ENCODE measurements at places on chromosomes 11 and 22.

DNA sequence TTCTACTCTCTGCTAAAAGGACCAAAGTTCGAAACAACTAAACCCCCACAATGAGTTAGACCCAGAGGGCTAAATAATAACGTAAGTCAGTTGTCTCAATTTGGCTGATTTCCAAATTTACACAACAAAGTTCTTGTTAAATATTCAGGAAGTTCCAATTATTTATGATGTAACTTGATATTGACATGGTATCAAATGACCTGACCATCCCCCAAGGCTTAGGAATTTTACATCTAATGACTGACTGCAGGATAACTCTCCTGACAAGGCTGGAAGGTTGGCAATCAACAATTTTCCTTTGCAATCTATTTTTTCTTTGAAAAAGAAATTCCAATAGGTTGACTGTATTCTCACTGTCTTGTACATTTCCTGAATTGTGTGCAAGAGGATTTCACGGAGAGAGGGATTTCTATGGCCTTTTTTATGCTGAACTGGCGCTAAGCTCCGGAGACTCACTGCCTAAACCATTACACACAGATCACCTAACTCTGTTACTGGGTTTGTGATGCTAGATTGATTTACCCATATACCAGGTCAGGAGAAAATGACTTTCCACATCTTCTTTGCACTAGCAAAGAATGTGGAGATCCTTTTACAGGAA, 9.6 kb upstream of the CDON start:
- DNase-seq = no peak

GRCh38 chr22:32991353-32992101, 66.7 kb downstream of the SYN3 start:
- no peak for DNase-seq

- no peak for DNase-seq
These were observed 10.2 kb upstream of the IFITM3 start for GRCh38 chr11:330694-331357.

- no peak for DNase-seq
These were observed 62.0 kb downstream of the C11orf91 start for GRCh38 chr11:33638608-33639007.

GRCh38 chr11:12417691-12418611, 40.6 kb downstream of the PARVA start:
- DNase-seq = no peak

DNA sequence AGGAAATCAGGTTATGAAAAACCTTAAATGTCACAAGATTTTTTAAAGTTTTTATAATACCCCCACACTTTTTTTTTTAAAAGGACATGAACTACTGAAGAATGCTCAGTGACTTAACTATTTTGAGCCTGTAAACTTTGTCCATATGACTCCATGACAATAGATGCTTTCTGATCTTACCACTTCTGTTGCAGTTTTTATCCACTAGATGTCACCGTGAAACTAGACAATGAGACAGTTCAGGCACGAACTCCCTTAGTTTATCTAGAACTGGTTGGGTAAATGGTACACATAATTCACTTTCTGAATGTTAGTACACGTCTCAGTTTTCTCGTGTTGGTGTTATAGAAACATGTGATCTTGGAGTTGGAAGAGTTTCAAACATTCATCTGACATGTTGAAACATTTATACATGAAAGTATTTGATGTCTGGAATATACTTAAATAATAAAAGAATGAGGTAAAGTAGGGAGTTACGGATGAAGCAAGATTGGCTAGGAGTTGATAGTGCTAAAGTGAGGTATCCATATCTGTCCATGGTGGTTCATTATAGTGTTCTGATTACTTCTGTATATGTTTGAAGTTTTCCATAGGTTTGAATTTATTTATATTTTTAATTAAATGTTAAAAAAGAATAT, 8.1 kb downstream of the CCDC15 start:
- DNase-seq = peak; percentile 37

GRCh38 chr11:9137293-9138132, 46.1 kb upstream of the SCUBE2 start:
- peak; percentile 29 for DNase-seq

- no peak for DNase-seq
These were observed 4.6 kb upstream of the PGGHG start for GRCh38 chr11:284105-285020.

GRCh38 chr11:35324981-35325380, 94.4 kb downstream of the SLC1A2 start:
- DNase-seq = no peak

- DNase-seq = no peak
These were observed 13.0 kb downstream of the PAX6 start for GRCh38 chr11:31798057-31798553.

GRCh38 chr11:6650980-6651379, 4.6 kb downstream of the DCHS1 start:
- DNase-seq = no peak

DNA sequence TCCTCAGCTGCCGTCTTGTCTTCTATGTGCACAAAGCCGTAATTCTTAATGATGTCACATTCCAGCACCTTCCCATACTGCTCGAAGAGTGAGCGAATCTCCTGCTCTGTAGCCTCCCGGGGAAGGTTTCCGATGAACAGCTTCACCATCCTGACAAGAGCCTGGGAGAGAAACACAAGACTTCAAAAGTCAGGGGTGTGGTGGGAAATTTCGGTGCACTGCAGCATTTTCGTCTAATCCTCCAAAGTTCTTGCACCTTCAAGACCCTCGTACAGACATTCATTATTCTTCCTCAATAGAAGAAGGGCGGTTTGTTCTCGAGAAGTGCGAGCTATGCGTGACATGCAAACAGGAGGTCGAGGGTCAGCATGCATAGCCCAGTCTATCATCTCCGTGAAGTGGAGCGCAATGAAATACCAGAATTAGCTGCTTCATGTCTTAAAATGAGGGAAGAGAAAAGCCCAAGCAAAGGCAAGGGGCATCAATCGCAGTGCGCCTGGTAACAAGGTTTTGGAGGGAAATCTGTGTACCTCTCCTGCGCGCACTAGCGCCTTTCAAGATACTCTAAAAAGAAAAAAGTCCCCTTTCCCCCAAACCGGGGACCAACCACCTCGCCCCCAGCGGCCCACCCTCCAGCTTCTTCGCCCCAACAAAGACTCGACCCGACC, 622 bp downstream of the RBM4B start:
- no peak for DNase-seq

- no peak for DNase-seq
These were observed 50.5 kb upstream of the ZBED5 start for GRCh38 chr11:10908215-10908951.

GRCh38 chr11:58742140-58742539, 10.4 kb upstream of the GLYAT start:
- DNase-seq = no peak

DNA sequence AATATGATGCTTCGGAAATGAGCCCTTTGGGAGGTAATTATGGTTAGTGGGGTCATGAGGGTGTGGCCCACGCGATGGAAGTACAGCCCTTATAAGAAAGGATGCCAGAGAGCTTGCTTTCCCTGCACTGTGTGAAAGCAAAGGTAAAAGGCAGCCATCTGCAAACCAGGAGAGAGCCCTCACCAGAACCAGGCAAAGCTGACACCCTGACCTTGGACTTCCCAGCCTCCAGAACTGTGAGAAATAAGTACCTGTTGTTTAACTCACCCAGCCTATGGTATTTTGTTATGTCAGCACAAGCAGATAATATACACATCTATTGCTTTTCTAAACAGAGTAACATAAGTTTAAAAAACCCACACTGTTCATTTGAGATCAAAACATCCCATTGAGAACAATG, 50.7 kb downstream of the SYN3 start:
- DNase-seq = no peak

- peak; percentile 60 for DNase-seq
These were observed 19.4 kb downstream of the TMPRSS13 start for GRCh38 chr11:117909611-117910382.

- DNase-seq = no peak
These were observed 47.3 kb downstream of the RDX start for GRCh38 chr11:110249066-110249465.

GRCh38 chr11:104679258-104679657, 219.0 kb downstream of the CASP12 start:
- DNase-seq = no peak

GRCh38 chr11:68950270-68950669, 30.5 kb downstream of the MRGPRD start:
- DNase-seq = no peak

- no peak for DNase-seq
These were observed 6.3 kb downstream of the TTLL12 start for GRCh38 chr22:43180670-43181069.

GRCh38 chr11:78384231-78384630, 33.4 kb downstream of the GAB2 start:
- peak; percentile 48 for DNase-seq

DNA sequence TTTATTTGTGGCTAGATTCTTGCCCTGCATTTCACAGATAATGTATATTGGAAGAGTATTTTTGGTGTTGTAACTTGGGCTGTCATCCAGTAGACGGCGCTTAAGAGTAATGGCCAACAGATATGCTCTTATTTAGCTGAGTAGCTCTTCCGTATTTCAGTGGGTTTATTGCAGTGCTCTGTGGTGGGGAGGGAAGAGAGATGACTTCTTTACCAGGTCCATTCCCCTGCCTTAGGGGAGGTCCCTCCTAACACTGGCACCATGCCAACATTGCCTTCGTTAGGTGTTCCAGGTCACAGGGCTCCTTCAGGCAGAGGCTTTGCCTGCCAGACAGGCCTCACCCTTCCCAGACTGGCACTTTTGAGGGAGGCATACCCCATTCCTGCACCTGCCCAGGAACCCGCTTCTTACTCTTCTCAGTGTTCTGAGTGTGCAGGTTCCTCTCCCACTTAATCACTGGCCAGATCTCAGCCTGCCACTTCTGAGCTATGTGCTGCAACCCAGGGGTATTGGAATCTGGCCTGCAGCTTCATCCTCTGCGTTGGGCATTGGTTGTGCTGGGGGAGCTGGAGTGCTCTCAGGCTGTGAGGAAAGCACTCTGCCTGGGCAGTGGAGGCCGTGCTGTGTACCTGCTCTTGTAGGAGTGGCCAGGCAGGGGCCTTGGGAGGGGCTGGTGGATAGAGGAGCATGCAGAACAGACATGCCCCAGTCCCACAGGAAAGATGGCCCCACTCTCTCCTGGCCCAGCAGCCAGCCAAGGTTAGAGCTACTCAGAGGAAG, 29.4 kb upstream of the SLN start:
- peak; percentile 25 for DNase-seq

DNA sequence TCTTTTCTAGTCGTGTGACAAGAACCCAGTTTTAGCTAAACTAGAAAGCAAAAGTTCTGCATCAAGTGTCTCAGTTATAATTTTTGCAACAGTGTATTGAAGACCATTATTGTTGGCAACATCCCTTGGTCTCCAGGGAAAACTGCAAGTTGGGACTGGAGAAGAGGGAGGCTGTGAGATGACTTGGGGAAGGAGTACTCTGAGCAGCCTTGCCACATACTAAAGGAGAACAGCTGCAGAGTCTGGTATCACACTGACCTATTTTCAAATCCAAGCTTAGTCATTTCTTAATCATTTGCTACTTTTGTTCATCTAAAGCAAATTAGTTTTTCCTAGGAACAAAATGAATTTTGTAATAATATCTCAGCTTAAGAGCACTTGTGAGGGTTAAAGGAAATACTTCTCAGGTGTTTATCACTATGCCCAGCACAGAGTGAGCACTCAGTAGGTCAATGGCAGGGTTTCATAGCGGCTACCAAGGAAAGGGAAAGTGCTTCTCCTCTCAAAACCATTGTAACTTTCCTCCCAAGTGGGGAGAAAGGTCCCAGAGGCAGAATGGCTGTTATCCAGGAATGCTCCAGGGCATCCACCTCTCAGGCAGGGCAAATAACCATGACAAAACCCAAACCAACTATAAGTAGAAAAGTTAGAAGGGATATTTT, 247.1 kb downstream of the C11orf87 start:
- no peak for DNase-seq

- no peak for DNase-seq
These were observed 92.3 kb upstream of the TEAD1 start for GRCh38 chr11:12581923-12582322.

GRCh38 chr11:124078591-124078990, 36.7 kb upstream of the VWA5A start:
- DNase-seq = no peak

DNA sequence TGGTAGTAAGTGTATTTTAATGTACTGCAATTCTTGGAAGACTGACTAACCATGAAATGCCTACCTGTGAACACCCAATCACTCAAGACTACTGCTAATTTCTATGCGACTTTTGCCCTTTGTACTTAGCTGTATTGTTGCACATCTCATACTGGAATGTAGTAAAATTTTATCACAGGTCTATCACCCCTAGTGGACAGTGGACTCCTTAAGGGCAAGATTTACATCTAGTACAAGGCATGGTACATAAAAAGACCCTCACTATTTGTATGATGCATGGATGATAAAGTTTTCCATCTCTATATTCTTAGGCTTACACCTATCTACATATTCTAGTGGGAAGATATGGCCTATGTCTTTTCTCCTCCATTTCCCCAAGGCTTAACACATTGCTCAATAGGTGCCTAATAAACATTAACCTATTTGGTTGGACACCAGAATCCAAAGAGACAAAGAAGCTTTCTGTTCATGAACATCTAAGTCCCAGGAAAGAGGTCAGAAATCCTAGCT, 26.1 kb downstream of the SERGEF start:
- DNase-seq = no peak

DNA sequence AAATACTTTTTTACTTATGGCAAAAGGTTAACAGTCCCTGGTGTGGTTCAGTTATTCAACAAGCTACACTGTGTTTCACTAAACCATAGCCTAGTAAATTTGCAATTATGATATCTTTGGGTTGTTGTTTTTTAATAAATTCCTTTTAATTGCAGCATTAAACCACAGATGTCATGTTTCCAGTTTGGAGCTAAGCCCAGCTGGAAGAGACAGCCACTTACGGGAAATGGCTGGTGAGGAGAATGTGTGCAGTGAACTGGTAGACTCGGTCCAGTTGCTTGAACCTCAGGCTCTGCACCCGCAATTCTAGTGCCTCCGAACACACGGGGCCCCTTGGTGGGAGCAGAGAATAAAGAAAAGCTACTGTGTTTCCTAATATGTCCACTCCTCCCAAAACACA, 70.8 kb downstream of the WNT11 start:
- no peak for DNase-seq

DNA sequence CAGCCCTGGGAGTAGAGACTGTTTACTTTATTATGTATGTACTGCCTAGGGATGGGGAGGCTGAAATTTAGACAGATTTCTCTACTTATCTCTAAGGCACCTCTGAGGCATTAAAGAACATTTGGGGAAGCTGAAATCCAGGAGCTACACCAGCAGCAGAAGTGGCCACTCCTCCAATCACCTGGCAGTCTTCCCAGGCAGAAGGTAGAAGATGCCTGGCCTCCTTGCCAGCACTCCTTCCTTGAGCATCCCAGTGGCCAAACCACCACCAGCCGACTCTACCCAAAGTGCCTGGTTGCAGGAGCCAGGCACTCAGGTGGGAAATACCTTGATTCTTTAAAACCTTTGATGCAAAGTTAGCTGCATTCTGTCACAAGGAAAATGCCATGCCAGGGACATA, 1.9 kb upstream of the FAT3 start:
- no peak for DNase-seq

GRCh38 chr11:125075900-125076317, 12.8 kb downstream of the SLC37A2 start:
- DNase-seq = no peak
